ENCODE measurements at places on chromosomes 7 and 10.

DNA sequence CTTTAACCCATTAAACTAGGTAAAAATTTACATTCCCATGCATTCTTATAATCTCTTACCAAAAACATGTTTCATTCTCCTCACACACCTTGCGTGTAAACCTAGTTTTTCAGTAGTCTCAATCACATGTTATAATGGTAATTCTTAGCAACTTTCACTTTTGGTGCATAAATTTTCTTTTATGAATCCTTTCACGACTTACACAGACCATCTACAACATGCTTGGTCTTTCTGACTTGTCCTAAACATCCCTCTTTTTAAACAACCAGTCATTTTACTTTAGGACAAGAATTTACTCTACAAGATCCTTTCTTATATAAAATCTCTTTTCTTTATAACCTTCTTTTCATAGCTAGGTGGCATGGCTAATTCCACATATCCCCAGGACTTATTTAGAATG lies 25.8 kb downstream of the FBXL13 start:
- no peak for DNase-seq

DNA sequence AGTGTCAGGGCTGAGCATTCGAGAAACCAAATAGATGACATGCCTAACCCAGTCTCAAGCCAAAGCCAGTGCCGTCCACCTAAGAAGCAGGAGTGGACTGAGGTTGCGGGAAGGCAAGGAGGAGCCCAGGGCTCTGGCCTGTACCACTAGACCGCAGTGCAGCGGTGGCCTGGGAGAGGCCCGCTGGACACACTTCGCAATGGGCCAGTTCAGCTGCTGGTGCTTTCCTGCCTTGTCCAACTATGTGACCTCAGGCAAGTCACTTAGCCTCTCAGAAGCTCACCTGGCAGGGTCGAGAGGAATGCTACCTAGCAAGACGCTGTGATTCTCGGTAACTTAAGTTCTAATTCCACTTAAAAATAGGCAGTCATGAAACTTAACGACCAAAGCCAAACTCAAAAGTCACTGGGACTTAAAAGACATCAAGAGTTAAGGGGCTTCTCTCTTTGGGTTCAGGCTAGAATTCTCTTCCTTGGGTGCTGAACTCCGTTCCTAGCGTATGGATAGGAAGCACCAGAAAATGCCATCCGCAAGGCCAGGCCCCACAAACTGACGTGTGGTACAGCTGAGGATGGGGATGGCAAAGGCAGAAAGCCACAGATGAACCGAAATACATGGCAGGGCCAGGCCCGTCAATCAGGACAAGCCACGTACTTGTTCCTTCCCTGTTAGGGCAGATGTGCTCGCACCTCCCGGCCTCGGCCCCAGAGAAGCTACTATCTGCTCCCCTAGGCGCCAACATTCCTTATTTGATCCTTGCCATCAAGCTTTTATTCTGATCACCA lies 34.2 kb downstream of the CTBP2 start:
- DNase-seq: no peak

DNA sequence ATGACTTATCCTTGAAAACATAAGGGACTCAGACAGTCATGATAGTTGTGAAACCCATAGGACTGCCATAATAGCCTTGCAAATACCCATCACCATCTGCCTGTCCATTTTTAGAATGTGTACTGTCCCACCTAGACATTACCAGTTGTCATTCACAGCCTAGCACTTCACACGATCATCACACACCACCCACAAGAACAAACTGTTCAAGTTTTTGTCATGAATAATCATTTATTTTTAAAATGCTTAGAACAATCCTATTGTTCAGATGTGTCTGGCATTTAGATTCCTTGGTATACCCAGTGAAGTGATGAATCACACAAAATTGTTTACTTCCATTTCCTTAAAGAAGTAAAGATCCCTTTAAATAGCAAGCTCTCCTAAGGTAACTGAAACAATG lies 46.6 kb downstream of the CCDC3 start:
- DNase-seq: no peak

DNA sequence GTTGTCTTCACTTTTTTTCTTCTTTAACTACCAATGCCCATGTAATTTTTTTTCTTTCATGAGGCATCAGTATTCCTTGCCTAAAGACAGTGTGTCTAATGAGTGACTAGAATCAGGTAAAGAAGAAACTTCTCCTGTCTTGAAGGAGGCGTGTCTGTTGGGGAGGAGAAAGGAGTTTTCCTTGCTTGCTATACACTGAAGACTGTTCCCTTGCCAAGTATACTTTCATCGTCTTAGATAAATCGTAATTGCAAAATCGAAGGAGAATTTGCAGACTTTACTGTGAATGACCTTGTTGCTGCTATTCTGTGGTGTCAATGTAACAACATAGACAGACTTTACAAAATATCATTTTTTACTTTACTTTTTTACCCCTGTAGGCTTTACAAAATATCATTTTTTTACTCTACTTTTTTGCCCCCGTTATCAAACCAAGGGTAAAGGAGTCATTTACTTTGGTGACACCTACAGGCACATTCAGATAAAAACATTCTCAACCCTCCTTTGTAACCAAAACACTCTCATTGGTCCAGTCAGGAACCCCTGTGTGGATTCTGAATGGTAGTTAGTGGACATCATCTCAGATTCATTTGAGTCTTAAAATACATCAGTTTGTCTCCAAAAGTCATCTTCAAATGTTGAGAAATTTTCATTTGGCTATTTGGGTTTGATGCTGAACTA lies 232.4 kb downstream of the AHR start:
- DNase-seq: no peak

DNA sequence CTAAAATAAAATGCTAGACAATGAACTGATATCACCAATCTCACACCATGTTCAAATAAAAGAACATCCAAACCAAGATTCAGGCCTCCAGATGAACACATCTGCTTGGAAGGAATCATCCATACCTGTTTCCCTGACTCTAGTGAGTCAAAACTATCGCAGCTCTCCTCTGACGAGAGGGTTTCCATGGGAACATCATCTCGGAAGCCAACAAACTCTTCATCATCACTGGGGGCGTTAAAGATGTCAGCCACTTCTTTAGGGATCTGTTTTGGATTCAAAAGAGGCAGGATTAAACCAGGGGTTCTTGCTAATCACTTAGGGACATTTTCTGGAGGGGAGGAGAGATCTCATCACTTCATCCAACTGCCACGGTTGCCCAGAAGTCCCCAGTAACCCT lies 29.1 kb downstream of the CDCA7L start:
- DNase-seq: no peak

DNA sequence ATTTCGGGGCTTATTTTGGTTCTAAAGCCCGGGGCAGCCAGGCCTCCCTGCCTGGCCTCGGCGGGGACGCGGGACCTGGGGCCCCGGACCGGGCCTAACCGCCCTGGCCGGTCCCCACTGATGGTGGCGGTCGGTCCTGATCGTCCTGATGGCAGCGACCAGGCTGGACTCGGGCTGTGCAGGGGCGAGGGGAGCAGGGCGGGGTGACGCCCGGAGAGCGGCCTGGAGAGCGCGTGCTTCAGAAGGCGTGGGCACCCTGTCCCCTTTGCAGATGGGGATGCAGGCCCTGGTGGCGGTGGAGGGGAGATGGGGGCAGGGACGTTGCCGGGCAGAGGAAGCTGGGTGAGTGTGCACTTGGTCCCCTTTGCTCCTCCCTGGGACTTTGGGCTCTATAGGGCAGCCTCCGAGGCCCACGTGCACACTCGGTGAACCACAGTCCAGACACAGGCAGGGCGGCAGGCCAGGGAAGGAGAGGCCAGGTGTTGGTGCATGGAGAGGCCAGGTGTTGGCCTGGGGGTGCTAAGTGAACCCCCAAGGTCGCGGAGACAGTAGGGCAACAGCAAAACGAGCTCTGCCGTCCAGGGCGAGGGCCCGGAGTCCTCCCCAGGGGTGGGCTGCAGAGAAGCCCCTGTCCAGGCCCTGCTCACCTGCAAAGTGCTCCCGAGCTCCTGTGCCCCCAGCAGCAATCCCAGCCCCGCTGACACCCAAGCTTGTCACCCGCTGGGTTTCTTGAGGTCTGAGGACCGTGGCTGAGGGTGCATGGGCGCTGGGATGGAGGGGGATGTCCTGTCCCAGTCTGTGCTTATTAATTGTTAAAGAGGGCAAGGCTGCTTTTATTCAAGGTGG lies 42.4 kb upstream of the FAM20C start:
- DNase-seq: no peak
